ENCODE measurements at places on chromosomes 2 and 18.

DNA sequence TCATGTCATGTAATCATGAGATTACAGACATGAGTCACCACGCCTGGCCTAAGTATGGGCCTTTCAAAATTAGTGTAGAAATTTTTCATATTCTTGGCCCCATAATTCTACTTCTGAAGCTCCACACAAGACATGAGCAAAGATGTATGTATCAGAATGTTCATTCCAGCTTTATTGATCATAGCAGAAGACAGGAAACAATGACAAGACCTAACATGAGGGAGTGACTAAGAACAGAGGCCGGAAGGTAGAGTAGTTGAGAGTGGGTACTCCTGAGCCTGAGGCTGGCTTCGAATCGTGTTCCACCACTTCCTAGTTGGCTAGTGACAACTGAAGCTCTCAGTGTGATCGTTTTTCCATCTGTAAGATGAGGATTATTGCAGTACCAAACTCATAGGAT is 89.3 kb downstream of the ARMC9 start:
- no peak for DNase-seq

DNA sequence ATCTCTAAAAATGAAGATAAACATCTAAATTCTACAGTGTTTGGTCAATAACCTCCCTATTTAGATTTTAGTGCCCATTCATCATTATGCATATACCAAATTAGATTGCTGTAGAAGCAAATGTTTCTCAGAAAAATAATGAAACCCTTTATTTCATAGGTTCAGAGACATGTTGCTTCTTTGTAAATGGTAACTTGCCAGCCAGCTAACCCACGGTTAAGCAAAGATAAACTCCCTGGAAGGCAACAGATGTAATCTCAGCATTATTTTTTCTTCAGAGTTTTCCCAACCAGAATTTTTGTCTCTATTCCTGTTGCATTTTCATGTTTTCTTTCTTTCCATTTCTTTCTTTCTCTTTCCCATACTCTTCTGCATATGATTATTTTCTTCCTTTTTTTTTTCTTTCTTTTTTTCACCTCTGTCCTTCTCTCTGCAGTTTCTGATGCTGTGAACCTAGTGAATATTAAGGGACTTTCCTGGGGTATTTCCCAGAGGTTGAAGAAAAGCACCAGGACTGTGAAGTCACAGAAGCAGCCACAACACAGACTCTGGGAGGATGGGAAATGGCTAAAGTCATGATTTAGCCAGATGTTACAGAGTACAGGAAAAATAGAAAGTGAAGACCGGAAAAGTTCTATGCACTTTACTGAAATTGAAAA is 50.0 kb upstream of the DSG1 start:
- DNase-seq, result no peak

DNA sequence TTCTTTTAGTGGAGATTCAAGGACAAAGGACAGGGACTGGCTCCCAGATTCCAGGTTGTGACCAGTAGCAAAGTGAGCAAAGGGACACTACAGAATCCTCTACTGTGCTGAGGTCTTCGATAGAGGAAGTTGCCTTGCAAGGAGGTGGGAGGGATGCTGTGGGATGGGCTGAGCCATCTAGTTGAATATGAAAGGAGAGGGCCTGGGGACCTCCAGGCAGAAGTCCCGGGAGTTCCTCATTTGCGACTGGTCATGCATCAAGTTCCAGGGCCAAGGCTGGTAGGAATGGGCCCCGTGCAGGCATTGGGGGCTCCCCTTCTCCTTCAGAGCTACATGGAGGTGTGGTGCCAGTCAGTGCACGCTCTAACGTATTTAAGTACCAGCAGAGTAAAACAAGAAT is 12.6 kb upstream of the PROM2 start:
- no peak for DNase-seq

GRCh38 chr2:171703574-171704347 is 16.5 kb downstream of the DYNC1I2 start:
- peak; percentile 18 for DNase-seq

- DNase-seq, result no peak
Observed at GRCh38 chr2:126914811-126915500, 16.3 kb downstream of the TEX51 start.

DNA sequence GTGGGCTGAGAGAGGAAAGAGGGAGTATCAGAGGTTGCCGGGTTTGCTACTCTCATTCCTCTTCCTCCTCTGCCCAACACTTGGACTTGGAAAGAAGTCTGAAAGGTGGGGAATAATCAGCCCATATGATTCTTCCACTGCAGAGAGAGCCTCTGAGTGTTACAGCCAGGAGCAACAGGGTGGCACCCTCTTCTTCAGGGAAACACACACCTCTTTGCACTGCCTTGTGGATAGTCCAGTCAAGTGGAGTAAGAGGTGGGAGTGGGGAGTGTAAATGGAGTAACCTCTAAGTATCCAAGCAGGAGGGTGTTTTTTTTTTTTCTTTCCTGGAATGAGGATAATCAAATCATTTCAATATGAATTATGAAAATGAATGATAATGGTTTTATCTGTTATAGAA is 9.0 kb upstream of the SERPINB8 start:
- DNase-seq, result no peak

DNA sequence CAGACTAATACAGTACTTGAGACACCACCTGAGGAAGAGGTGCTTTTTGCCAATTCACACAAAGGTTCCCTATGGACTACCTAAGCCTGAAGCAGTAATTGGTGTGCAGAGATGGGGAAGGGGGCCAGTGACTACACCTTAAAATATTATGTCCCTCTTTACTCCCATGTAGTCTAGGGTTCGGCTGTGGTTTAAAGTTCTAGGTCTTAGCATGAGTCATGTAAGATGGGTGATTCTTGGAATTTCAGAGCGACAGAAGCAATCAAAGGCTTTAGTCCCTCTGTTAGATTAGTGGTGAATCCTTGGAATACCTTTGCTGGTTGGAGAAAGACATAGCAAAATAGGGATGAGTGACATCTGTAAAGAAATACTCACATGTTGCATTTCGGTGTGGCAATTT is 14.3 kb upstream of the CCDC85A start:
- DNase-seq, result no peak

- no peak for DNase-seq
Observed at GRCh38 chr2:18588049-18588448, 1.3 kb downstream of the NT5C1B start.

DNA sequence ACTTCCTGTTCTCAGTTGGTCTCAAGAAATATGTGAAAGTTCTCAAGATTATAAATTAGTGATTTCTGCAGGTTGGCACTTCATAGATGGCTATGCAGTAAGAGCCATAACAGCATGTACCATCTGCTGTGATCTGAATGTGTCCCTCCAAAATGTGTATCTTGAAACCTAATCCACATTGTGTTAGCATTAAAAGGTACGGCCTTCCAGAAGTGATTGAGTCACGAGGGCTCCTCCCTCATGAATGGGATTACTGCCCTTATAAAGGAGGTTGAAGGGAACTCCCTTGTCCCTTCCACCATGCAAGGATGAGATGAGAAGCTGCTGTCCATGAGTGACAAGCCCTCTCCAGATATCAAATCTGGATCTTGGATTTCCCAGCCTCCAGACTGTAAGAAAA is 45.0 kb downstream of the METTL4 start:
- DNase-seq, result no peak

DNA sequence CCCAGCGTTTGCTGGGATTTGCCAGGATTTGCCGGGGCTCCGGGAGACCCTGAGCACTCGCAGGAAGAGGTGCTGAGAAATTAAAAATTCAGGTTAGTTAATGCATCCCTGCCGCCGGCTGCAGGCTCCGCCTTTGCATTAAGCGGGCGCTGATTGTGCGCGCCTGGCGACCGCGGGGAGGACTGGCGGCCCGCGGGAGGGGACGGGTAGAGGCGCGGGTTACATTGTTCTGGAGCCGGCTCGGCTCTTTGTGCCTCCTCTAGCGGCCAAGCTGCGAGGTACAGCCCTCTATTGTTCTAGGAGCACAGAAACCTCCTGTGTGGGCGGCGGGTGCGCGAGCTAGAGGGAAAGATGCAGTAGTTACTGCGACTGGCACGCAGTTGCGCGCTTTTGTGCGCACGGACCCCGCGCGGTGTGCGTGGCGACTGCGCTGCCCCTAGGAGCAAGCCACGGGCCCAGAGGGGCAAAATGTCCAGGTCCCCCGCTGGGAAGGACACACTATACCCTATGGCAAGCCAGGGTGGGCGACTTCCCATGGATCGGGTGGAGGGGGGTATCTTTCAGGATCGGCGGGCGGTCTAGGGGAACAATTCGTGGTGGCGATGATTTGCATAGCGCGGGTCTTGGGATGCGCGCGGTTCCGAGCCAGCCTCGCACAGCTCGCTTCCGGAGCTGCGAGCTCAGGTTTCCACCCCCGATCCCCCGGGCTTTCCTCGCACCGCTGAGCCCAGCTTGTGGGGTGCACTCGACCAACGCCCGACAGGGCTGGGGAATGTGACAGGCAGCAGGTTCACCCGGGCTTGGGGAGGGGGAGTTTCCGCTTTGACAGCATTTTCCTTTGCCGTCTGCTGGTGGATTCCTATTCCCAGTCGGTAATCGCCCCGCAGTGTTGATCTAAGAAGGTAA is 2.8 kb downstream of the ONECUT2 start:
- peak; percentile 89 for DNase-seq

GRCh38 chr2:21033237-21034155 is 10.4 kb downstream of the APOB start:
- DNase-seq, result no peak

DNA sequence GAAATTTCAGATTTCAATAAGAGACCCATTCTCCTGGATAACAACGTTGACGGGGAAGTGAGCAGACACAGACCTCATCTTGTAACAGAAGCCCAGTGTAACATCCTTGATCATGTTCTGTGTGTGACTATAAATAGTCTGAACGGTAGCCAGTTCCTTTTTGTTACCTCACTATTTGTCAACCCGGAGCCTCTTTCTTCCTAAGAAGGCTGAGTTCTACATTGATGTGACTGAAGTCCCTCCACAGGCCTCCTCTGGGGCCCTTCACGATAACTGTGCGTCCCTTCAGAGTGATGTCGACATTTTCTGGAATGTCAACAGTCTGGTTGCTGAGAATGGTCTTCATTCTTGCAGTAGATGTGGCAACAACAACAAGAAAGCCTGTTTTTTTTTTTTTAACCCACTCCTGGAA is 6.3 kb upstream of the PLEKHM3 start:
- DNase-seq, result no peak

DNA sequence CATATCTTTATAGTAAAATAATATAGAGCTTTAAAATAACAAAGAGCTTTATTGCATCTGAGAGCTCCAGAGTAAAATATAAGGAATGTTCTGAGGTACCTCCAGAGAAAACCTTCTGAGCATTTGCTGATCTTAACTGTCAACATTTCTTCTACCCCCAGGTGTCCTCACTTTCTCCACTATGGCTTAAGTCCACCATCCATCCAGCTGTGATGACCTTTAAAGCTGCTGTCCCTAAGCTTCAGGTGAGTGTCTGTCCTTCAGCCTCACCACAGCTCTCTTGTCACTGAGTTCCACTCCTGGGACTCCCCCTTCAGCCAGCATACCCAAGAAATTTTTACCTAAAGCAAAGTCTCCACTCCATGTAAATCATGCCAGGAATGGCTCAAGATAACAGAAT is 137.9 kb downstream of the MYO5B start:
- no peak for DNase-seq

- no peak for DNase-seq
Observed at GRCh38 chr2:240329116-240329665, 106.3 kb upstream of the GPC1 start.

DNA sequence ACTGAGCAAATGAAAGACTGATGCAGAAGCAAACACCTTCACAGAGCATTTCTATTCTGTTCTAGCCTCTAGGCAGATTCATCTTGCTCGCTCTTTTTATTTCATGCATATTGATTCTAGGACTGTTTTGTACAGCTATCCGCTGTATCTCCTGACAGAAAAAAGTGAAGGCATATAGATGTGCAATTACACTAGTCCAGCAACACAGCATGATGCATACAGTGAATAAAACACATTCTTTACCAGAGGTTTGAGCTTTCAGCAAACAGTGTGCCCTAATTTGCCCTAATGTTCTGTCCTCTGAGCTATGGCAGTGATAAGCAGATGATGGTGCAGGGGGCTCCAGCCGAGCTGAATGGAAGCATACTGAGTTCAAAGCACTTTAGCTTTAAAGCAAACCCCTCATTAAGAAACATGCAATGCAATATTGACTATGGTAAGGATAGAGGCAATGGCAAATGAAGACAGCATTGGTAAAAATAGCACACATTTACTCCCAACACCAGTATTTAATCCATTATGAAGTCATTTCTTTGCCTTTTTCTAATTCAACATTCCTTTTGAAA is 141.2 kb upstream of the RGPD4 start:
- DNase-seq, result no peak
